ENCODE measurements at places on chromosomes 6 and 20.
A peak's percentile ranks its signal among the peaks of the same experiment; 100 is the strongest.

DNA sequence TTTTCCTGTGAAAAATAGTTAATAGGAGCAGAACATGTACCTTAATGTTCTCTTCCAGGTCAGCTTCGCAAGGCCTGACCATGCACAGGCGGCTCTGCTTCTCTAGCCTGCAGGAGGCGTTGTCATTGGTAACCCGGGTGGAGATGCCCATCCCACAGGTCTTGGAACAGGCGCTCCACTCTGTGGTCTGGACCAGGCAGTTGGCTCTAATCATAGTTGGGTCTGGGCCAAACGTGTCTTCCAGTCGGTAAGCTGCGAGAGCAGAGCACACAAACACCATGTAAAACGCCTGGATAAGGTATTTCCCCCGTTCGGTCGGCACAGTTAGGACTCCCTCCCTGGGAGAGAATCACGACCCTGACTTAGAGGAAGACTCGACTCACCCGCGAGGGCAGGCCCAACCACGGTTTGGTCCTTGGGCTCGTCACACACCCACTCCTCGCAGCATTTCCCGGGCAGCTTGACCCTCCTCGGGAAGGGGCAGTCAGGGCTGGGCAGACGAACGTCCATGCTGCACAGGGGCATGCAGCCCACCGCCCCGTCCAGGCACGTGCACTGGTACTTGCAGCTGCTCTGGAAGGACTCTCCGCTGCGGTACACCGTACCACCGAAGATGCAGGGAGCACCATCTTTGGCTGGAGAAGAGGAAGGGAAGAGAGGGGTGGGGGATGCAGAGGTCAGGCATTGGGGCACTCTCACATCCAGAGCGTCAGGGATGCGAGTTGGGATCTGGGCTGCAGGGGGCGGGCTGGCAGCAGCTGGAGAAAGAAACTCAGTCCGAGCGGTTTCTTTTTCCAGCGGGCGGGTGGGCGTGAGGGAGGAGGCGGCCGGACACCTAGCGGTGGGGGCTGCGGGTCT is 1.0 kb downstream of the CCN2 start:
- H3K27me3 ChIP-seq, result peaks cover 93% of the 10 kb centered on the region
- DNase-seq, result no peak
- peaks cover 4% of the 10 kb centered on the region for H3K4me1 ChIP-seq
- no peak overlapping the region for H3K27ac ChIP-seq
- peaks cover 6% of the 10 kb centered on the region for H3K36me3 ChIP-seq

- no peaks in the 10 kb centered on the region for H3K36me3 ChIP-seq
- no peak overlapping the region for H3K27ac ChIP-seq
- no peak for DNase-seq
- no peaks in the 10 kb centered on the region for H3K4me1 ChIP-seq
- H3K27me3 ChIP-seq, result peaks cover 8% of the 10 kb centered on the region
These were observed 336.6 kb downstream of the TAF4 start for GRCh38 chr20:61728786-61729770.

DNA sequence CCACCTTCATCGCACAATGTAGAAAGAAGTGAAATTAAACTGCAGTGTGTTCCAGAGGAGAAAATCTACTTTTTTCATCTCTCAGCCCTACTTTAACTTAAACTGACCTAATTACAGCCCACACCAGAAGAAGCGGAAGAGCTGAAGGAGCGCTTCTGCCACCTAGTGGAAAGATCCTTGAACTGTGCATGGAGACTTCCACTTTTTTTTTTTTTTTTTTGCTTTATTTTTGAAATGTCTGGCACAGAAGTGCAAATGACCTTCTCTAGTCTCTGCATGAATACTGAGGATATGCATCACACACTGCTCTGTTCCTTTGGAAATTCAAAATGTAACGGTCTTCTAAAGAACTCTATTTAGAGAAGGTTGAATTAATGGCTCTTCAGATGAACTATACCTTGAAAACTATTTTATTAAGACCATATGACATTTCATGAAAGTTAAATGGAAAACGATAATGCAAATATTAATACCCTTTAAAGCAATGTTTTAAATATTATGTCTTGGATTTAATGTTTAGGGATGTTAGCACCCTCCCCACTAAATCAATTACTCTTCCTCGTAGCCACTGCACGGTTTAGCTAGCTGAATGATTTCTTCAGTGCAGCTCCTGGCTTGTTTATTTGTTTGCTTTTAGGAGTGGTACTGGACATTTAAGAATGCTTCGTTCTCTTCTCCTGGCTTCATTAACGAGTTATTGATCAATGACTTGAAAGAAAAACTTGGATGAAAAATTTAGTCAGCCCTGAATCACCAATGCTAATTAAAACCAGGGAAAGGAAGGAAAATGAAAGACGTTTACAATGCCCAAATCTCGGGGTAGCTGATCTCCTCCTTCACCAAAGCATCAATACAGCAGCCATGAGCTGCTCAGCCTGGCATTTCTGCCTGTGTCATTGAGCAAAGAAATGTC is 569.6 kb upstream of the GJE1 start:
- peak; percentile 57 for DNase-seq
- peaks cover 14% of the 10 kb centered on the region for H3K27me3 ChIP-seq
- H3K36me3 ChIP-seq, result no peaks in the 10 kb centered on the region
- peak overlapping the region; percentile 84 for H3K4me3 ChIP-seq
- H3K4me1 ChIP-seq, result peaks cover 11% of the 10 kb centered on the region

DNA sequence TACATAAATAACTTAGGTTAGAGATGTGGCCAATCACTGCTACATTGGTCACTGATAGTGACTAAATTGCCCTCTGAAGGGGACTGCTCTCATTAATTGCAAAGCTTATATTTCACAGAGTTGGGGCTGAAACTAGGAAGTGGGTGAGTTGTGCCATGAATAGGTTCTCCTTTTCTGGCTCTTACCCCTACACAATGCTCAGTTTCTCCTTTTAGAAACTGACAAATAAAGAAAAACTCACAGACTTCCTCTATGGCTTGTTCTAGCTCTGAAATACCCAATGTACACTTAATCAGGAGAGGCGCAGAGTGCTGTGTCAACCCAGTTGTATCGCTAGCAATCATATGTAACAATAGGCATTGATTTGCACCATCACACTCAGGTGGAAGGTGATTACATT is 41.2 kb upstream of the PROKR2 start:
- H3K27me3 ChIP-seq, result peaks cover 12% of the 10 kb centered on the region
- DNase-seq, result no peak
- no peak overlapping the region for H3K4me3 ChIP-seq
- H3K27ac ChIP-seq, result no peak overlapping the region
- no peaks in the 10 kb centered on the region for H3K36me3 ChIP-seq

DNA sequence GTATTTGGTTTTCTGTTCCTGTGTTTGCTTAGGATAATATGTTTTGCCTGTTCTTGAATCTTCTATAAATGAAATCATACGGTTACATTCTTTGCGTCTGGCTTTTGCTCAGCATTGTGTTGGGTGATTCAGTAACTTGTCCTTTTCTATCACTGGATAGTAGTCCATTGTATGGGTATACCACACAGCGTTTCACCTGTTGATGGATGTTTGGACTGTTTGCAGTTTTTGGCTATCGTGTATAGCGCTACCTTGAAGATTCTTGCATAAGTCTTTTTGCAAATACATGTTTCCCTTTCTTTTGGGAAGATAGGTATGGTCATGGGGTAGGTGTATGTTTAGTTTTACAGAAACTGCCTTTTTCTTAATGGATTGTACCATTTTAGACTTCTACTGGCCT is 9.5 kb downstream of the MYBL2 start:
- no peak for DNase-seq
- peaks cover 7% of the 10 kb centered on the region for H3K27me3 ChIP-seq
- peaks cover 8% of the 10 kb centered on the region for H3K36me3 ChIP-seq
- no peak overlapping the region for H3K4me3 ChIP-seq
- no peaks in the 10 kb centered on the region for H3K4me1 ChIP-seq

DNA sequence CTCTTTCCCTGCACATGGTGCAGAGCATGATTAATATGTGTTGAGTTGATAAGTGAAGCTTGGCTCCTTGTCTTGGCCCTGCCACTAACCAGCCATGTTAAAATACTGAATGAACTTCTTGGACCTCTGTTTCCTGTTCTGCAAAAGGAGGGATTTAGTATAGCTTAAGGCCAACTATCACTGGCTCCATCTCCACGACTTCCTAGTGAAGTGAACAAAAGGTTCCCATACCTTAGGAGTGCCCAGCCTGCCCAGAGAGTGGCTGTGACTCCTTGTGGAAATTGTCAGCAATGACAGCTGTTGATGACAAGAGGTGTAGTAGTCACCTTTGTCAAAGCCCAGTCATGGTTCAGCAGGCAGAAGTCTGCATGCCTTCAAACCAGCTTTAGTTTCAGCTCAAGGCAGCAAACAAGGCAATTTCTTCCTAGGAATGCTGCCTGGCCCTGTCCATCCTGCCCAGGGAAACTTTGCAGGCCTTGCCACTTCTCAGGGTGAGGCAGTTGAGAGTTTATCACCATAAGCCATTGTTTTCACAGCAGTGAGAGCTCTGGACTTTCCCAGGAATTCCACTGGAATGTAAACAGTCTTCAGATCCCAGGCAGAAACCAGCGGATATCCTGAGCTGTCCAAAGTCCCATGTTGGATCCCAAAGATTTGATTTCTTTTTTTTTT is 169.7 kb upstream of the TNFAIP3 start:
- DNase-seq, result no peak
- H3K27me3 ChIP-seq, result peaks cover 19% of the 10 kb centered on the region
- no peaks in the 10 kb centered on the region for H3K36me3 ChIP-seq
- H3K4me1 ChIP-seq, result peaks cover 12% of the 10 kb centered on the region
- H3K27ac ChIP-seq, result no peak overlapping the region

- H3K27ac ChIP-seq, result no peak overlapping the region
- peaks cover 9% of the 10 kb centered on the region for H3K27me3 ChIP-seq
- no peaks in the 10 kb centered on the region for H3K4me1 ChIP-seq
- no peak overlapping the region for H3K4me3 ChIP-seq
- DNase-seq, result no peak
These were observed 430.9 kb downstream of the BCKDHB start for GRCh38 chr6:80537118-80537972.

GRCh38 chr6:33702345-33702977 is 9.0 kb downstream of the UQCC2 start:
- no peak overlapping the region for H3K27ac ChIP-seq
- peak; percentile 12 for DNase-seq
- H3K36me3 ChIP-seq, result peaks cover 7% of the 10 kb centered on the region
- no peak overlapping the region for H3K4me3 ChIP-seq
- peaks cover 7% of the 10 kb centered on the region for H3K4me1 ChIP-seq

- no peaks in the 10 kb centered on the region for H3K4me1 ChIP-seq
- H3K36me3 ChIP-seq, result no peaks in the 10 kb centered on the region
- no peak overlapping the region for H3K27ac ChIP-seq
- DNase-seq, result no peak
- peaks cover 6% of the 10 kb centered on the region for H3K27me3 ChIP-seq
These were observed 72.3 kb downstream of the BMP7 start for GRCh38 chr20:57194154-57194553.

DNA sequence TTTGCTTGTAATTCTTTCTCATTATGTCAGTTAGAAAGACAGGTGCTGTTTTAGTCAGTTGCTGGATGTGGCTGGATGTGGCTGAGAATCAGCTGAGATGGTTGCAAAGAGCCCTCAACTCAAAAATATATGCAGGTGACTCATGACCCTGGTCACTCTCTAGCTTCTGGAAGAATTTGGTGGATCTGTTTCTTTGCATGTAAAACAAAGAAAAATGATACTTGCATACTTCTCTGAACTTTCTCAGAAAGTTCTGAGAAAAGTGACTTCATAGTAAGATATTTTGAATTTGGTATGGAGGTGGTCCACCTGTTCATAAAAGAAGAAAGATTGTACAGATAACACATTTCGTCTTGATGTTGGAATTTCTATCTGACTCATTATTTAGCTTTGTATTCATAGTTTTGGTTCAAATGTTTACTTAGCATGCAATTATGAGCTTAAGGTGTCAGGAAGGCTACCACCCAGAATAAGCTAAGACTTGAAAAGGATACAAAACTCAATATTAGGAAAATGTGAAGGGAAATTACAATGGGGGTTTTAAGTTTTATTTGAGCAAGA is 163.2 kb upstream of the OLIG3 start:
- H3K36me3 ChIP-seq, result no peaks in the 10 kb centered on the region
- no peak overlapping the region for H3K4me3 ChIP-seq
- no peaks in the 10 kb centered on the region for H3K4me1 ChIP-seq
- H3K27me3 ChIP-seq, result no peaks in the 10 kb centered on the region

- no peaks in the 10 kb centered on the region for H3K27me3 ChIP-seq
- H3K27ac ChIP-seq, result no peak overlapping the region
- DNase-seq, result no peak
- no peaks in the 10 kb centered on the region for H3K4me1 ChIP-seq
- no peaks in the 10 kb centered on the region for H3K36me3 ChIP-seq
These were observed 11.4 kb downstream of the PKIB start for GRCh38 chr6:122621638-122622037.

GRCh38 chr6:52641826-52642225 is 29.1 kb upstream of the TMEM14A start:
- no peaks in the 10 kb centered on the region for H3K36me3 ChIP-seq
- no peak overlapping the region for H3K4me3 ChIP-seq
- H3K27me3 ChIP-seq, result peaks cover 35% of the 10 kb centered on the region
- H3K4me1 ChIP-seq, result peaks cover 5% of the 10 kb centered on the region
- no peak overlapping the region for H3K27ac ChIP-seq

Data from effector memory CD8-positive, alpha-beta T cell (primary cell).